ENCODE measurements at places on chromosomes 3 and 15.

GRCh38 chr3:183359036-183359435 is 69.4 kb downstream of the MCF2L2 start:
- DNase-seq, result no peak

GRCh38 chr15:92968926-92969651 is 69.0 kb downstream of the CHD2 start:
- DNase-seq, result no peak

GRCh38 chr3:77602722-77603121 is 562.8 kb downstream of the ROBO2 start:
- no peak for DNase-seq

DNA sequence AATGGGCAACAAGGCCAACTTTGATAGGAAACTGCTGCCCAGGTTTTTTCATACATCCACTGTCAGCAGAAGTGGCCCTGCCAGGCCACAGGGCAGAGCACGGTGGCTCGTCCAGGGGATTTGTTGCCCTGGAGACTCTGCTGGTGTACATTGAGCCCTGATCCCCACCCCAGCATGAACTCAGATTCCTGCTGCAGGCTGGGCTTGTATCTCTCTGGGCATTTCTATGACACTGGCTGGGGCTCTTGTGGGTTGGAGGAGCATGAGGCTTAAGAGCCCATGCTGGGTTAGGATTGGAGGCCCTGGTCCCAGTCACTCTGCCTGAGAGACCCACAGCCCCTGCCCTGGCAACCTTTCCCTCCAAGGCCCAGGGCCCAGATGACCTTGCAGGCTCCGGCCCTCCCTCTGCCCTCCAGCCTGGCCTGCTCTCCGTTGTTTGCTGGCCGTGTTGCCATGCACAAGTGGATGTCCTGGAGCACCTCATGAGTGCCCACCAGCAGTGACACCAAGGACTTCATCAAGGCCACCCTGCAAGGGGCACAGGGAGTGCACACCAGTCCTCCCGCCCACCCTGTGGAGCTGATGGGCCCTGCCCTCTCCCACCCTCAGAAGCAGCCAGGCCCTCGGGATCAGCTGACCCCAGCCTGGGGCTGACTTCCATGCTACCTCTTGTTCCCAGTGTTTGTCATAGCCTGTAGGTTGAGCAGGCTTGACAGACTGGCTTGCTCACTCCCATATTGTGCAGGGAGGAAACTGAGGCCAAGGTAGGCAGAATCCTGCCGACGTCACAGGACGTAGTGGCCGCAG is 58.2 kb downstream of the ZNF445 start:
- no peak for DNase-seq

DNA sequence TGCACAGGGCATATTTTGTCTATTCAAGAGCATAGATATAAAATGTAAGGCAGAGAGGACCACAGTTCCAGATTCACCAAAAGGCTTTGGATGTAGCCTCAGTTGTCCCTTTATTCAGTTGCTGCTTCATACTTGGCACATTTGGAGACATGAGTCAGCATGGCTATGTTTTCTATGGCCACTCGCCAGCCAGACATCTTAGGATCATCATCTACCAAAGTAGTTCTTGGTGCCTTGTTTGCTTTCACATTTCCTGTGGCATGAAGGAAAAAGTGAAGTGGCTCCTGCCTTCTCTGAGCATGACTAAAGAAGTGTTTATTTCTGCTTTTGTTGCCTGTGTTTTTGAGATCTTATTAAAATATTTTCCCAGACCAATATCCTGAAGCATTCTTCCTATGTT is 7.2 kb downstream of the SUSD5 start:
- no peak for DNase-seq

Data from COR-L47 (cell line).